Fibroblast of upper back skin (primary cell): ENCODE measurements at places on chromosomes 1 and 21.

- no peak for DNase-seq
Observed at GRCh38 chr1:192703283-192704206, 67.6 kb downstream of the RGS13 start.

- DNase-seq = peak; percentile 58
Observed at GRCh38 chr1:204837440-204838084, 33.1 kb upstream of the NFASC start.

DNA sequence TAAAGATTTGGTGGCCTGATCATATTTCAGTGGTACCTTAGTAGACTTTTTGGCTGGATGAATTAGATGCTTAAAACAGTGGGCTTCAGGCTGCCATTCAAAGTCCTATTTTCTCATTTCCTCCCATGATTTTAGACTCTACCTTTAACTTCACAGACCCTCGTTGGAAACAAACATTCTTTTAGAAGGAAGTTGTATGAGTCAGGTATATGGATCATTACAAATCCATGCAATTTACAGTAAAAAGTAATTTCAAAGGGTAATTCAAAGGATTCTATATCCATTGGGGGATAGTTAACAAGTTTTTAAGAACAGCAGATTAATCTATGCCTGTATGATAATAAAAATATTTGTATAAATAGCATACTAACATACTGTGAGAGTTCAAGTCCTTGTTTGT is 216.9 kb upstream of the RRP15 start:
- no peak for DNase-seq

DNA sequence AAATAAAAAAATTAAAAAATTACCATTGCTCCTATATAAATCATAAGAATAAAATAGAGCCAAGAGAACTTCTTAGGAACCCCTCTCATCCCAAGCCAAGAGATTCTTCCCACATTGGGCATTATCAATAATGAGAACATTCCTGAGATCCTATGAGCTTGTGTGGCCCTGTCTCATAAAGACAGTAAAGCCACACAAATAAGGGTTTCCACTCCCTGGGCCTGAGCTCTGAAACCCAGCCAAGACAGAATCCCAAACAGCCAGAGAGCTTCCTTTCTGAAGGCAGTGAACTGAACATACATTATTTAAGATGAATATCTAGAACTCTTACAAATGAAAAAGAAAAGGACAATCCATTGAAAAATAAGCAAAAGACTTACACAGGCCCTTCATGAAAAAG is 68.3 kb downstream of the SLC45A1 start:
- DNase-seq = no peak

DNA sequence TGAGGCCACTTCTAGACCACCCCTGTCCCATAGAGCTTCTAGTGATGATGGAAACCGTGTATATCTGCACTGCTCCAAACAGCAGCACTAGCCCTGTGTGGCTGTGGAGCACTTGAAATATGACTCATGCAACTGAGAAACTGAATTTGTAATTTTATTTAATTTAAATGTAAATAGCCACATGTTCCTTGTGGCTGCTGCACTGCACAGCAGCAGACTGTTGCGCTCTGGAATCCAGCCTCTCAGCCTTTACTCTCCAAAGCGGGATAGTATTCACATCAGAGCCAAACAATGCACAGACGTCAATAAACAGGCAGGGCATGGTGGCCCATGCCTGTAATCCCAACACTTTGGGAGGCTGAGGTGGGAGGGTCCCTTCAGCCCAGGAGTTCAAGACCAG is 12.0 kb downstream of the CAPN2 start:
- no peak for DNase-seq

- no peak for DNase-seq
Observed at GRCh38 chr1:100581096-100581705, 43.3 kb downstream of the GPR88 start.

- no peak for DNase-seq
Observed at GRCh38 chr1:64864018-64864940, 102.1 kb downstream of the JAK1 start.

GRCh38 chr1:165365341-165365740 is 8.8 kb upstream of the LMX1A start:
- DNase-seq = no peak
